ENCODE measurements at places on chromosomes 5 and 9. TPM values are rescaled to one million over a fixed set of nuclear protein-coding genes. Genes with fewer than 3 reads are reported as not detected.

DNA sequence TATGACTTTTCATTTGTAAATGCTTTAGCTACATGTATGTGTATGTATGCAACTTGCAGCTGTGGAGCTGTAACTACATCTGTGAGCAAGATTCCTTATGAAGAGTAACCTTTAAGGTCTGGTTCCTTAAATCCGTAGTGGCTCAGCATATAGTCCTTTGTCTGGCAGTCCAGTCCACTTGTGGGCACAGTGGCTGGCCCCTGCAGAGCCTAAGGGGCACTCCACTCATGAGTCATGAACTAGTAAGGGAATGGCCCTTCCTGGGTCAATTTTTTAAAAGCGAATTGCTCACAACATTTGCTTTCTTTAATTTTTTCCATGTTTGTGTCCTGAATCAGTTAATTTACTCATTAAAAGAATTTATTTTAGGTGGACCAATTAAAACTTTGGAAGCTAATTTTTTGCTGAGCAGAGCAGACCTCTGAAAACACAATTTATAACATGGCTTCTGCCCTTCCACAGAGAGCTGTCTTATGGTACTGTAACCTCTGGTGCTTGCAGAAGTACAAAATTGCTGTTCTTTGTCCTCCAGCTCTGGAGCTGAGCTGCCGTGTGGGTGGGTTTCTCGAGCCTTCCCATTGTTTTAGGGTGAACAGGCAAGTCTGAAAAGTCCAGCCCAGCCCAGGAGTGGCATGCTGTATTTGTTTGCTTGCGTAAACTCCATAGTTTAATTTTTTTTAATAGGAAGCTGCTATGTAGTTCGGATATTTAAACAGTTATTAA, 110.1 kb downstream of the MVB12B start:
- DNase-seq: no peak

GRCh38 chr9:37390759-37391158, 31.7 kb upstream of the GRHPR start:
- peak; percentile 83 for DNase-seq

DNA sequence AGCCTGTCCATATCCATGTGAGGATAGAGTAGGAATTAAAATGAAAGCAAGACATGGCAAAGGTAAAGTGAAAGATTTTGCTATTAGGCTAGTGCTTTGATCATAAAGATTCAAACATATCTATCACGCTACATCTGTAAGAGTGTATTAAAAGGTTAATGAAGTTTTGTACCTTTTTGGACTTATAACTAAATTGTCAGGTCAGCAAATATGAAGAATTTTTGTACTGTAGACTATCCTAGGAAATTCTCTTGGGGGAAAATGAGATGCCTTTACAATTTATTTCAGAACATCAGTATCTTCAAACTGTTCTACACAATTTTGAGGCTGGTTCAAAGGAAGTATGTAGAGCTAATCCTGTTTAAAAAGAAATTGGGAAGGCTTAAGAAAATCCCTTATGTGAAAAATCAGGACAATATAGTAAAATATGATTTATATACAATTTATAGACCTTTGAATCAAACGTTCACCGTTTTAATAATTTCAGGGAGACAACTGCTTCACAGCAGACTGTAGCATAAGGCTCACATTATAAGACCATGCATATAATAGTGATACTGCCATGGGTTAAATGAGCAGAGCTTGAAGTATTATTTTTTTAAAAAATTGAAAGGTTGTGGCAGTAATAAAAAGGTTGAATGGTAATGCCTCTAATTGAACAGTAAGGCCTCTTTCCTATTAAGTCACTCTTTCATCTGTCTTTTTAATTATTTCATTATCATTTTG, 639.5 kb upstream of the ARRDC3 start:
- no peak for DNase-seq

GRCh38 chr5:82142928-82143577, 135.1 kb downstream of the RPS23 start:
- DNase-seq: no peak

GRCh38 chr9:135587658-135588057, 26.1 kb downstream of the PAEP start:
- DNase-seq: no peak

DNA sequence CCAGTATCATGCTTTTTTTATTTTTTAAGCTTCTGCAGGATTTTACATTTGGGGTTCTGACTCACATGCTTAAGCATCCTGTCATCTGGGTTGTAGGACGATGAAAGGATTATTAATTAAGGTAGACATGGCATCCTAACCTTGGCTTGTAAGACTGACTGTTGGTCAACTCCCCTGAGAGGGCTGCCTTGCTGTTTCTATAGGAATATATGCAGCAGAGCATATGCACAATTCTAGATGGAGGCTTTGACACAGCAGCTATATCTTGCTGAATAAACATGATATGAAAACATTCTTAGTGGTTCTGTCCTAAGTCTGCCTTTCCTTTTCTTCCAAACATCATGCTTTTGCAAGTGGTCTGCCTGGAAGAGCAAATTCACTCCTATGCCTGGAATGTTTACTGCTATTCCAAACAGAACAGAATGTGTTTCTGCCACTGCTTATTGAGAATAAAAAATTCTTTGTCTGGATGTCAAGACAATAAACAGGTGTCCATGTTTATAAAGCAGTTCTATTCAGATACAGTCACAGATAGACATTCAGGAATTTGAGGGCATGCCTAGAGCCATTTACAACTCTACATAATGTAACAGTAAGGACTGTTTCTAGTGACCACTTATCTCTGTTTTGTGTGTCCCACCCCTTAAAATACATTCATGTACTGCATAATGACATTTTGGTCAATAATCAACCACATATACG, 166.2 kb upstream of the PPP2R2B start:
- no peak for DNase-seq

GRCh38 chr9:121059998-121060636, 10.0 kb upstream of the C5 start:
- DNase-seq: peak; percentile 24

DNA sequence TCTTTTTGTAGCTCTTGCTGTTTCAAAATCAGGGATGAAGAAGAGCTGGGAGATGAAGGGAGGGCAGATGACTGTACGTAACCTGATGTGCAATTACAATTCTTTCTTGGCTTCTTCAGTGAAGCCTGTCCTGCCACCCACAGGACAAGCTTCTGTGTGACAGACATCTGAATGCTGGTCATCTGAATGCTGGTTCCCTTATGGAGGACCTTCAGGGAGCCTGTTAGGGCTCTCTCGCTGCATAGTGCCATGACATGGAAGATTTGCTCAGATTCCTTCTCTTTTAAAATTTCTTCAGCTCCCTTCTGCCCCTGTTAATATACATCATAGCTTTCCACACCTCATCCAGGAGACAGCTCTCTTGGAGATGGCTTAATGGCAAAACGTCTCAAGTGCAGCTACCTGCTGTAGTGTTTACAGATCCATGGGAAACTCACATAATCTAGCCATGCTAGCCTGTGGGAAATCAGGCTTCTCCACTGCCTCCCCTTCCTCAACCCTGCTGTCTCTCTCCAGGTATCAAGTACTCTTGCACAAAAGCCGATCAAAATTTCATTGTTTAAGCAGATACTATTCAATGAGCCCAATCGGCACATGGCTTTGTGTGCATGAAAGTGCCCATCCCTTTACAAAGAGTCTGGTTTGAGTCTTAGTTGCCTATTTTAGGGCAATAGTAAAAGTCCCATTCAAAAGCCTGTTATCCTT, 134.6 kb downstream of the RAB3C start:
- DNase-seq: peak; percentile 2

DNA sequence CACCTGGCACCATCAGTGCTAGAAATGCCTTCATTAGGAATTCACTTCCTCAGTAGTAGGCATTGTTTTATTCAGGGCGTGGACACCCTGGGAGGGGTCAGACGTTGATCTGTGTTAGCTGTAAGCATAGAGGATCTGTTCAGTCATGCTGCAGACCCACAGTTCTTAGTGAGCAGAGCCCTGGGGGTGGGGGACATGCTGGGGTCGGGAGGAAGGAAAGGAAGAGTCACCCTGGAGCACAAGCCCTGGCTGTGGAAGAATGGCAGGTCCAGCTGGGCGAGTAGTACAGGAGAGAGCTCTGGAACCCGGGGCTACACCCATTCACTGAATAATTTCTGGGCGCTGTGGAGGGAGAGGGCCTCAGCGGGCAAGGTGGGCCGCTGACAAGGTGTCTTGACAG, 172.5 kb downstream of the FSTL4 start:
- DNase-seq: no peak

GRCh38 chr9:113480612-113481011, 17.1 kb downstream of the RGS3 start:
- DNase-seq: no peak

- DNase-seq: no peak
Observed at GRCh38 chr5:166856791-166857190, 1434.7 kb upstream of the WWC1 start.

DNA sequence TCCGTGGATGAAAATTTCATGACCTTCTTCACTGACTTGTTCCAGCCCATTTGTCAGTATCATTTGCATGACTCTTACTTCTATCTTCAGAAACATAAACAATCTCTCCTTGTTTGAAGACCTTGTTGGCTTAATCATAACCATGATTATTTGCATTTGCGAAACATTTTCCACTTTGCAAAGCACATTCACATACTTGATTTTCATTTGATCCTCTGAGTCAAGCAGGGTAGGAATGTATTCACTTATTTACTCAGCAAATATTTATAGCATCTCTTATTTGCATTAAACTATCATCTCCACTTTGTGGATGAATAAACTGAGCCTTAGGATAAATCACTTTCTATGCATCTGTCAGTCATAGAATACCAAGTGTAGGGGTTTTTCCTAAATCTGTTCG, 343.0 kb upstream of the SGCD start:
- no peak for DNase-seq

DNA sequence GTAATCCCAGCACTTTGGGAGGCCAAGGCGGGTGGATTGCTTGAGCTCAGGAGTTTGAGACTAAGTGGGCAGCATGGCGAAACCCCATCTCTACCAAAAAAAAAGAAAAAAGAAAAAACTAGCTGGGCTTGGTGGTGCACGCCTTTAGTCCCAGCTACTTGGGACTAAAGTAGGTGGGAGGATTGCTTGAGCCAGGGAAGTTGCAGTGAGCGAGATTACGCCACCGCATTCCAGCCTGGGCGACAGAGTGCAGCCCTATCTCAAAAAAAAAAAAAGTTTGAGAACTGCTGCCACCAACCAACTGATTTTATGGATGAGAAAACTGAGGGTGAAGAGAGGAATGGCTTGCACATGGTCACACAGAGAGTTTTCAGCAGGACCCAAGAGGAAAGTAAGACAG, 175.1 kb downstream of the DOCK8 start:
- DNase-seq: no peak

GRCh38 chr5:67192719-67193438, 3.7 kb downstream of the CD180 start:
- DNase-seq: no peak

GRCh38 chr5:150009671-150010387, 9.3 kb downstream of the HMGXB3 start:
- no peak for DNase-seq

- no peak for DNase-seq
Observed at GRCh38 chr5:13252699-13253098, 691.8 kb downstream of the DNAH5 start.

DNA sequence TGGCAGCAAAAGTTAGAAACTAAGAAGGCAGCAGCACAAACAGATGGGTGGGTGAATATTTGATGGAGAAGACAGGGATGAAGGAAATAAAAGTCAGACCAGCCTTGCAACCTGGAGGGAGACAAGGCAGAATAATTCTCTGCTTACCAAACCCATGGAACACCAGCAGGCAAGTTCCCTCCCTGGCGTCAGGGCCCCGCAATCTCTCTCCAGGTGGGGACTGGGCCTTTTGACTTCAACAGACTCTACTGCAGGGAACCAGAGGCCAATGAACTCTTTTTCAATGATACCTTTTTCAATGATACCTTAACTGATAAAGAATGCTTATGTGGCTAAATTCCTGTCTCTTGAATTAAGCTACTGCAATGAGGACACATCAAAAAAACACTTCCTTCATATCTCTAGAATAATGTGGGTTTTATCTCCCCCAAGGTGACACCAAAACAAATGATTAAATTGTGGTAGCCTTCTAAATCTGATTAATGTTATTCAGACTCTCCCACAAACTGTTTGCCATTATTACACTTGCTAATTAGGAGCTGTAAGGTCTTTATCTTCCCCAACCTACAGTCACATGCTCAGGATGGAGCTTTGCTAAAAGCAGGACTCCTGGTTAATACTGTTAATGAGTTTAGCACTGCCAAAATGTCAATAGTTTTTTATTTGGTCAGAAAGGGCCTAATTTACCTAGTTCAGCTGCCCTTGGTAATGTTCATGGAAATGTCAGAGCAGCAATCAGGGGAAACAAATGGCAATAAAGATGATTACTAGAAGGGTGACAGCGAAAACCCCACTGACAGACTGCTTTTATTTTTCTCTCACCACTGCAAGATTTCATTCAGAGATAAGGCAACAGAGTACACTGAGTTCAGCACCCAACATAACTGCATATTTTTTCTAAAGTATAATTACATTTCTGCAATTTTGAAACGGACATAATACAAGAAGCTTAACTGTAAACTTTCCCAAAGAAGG, 165.5 kb downstream of the TSSK1B start:
- no peak for DNase-seq

DNA sequence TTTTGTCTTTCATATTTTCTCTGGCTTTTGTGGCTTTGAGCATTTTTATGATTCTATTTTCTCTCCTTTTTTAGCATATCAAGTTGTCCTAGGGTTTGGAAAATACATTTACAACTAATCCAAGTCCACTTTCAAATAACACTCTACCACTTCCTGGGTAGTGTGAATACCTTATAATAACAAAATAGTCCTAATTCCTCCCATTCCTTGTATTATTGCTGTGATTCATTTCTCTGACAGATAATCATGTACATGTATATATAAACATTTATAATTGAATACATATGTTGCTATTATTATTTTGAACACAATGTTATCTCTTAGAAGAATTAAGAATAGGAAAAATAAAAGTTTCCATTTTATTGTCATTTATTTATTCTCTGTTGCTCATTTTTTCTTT, 14.9 kb upstream of the ADAM19 start:
- no peak for DNase-seq

DNA sequence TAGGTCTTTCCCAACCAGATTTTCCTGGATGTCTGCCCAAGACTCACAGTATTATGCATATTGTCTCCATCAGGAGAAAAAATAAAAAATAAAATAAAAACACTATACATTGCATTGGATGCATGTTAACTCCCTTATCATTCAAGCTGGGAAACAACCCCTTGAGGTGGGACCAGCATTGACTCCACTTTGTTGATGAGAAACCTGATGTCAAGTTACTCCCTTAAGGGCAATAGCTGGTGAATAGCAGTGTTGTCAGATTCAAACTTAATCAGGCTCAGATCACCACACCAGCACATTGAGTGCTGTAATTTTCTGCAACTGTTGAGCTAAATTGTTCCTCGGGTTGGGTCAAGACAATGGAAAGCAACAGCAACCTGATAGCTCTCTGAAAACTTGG, 264.0 kb upstream of the TRIM32 start:
- DNase-seq: no peak

The SPATA24 gene
- total RNA-seq: 7.7 TPM

The TRAF2 gene
- total RNA-seq: 40.9 TPM

The CDX1 gene
- 0.62 TPM for total RNA-seq

The MZB1 gene
- total RNA-seq: not detected

The GRM6 gene
- not detected for total RNA-seq

The STK10 gene
- total RNA-seq: 7.4 TPM

The BARHL1 gene
- 0.07 TPM for total RNA-seq

The FOXD4L6 gene
- not detected for total RNA-seq

Data from H7 (cell line).